ENCODE measurements at places on chromosomes 2 and 18. TPM values are rescaled to one million over a fixed set of nuclear protein-coding genes. Genes with fewer than 3 reads are reported as not detected.

The MAP4K3 gene
- 13.1 TPM for total RNA-seq

The FSIP2 gene
- total RNA-seq: 0.09 TPM

The HOXD10 gene
- total RNA-seq: not detected

The MALL gene
- not detected for total RNA-seq

The BOK gene
- total RNA-seq: not detected

The C2orf72 gene
- not detected for total RNA-seq

The D2HGDH gene
- 26.2 TPM for total RNA-seq

The CD28 gene
- 30.5 TPM for total RNA-seq

The LRRC30 gene
- total RNA-seq: not detected

The UCN gene
- total RNA-seq: 2.6 TPM

The RIT2 gene
- total RNA-seq: not detected

The CDH19 gene
- not detected for total RNA-seq

The ITGB6 gene
- not detected for total RNA-seq

The SERPINB11 gene
- total RNA-seq: not detected

The PGAP1 gene
- 60.0 TPM for total RNA-seq

The HRH4 gene
- total RNA-seq: not detected

The IL36A gene
- not detected for total RNA-seq

The GPBAR1 gene
- total RNA-seq: 0.73 TPM

The REV1 gene
- 37.7 TPM for total RNA-seq

The NEMP2 gene
- total RNA-seq: 12.9 TPM

The UGT1A8 gene
- total RNA-seq: not detected

The MYL1 gene
- not detected for total RNA-seq

The OSR1 gene
- total RNA-seq: not detected

The AQP12B gene
- not detected for total RNA-seq

The DNAJC10 gene
- 53.7 TPM for total RNA-seq

The CNTNAP5 gene
- not detected for total RNA-seq

The C2orf80 gene
- not detected for total RNA-seq

The HOXD9 gene
- total RNA-seq: not detected

The GTF2A1L gene
- total RNA-seq: not detected

The CYB5A gene
- 27.1 TPM for total RNA-seq

The DAW1 gene
- total RNA-seq: not detected

The TYW5 gene
- total RNA-seq: 12.1 TPM

The FHL2 gene
- 4.1 TPM for total RNA-seq

The POTEJ gene
- total RNA-seq: not detected

The CHN1 gene
- total RNA-seq: 4.5 TPM

The NEU2 gene
- not detected for total RNA-seq

The CYTIP gene
- 231 TPM for total RNA-seq

The GALR1 gene
- not detected for total RNA-seq

The PPM1B gene
- 56.4 TPM for total RNA-seq

The ASB18 gene
- total RNA-seq: not detected

All from activated CD8-positive, alpha-beta memory T cell treated with anti-CD3 and anti-CD28 coated beads, Interleukin-2, amount 10 ng/mL, durations not matched to agents 7 days and 5 days (primary cell).